ENCODE measurements at places on chromosomes 3 and 15.

- DNase-seq, result no peak
Observed at GRCh38 chr3:117252208-117252607, 542.6 kb downstream of the TUSC7 start.

DNA sequence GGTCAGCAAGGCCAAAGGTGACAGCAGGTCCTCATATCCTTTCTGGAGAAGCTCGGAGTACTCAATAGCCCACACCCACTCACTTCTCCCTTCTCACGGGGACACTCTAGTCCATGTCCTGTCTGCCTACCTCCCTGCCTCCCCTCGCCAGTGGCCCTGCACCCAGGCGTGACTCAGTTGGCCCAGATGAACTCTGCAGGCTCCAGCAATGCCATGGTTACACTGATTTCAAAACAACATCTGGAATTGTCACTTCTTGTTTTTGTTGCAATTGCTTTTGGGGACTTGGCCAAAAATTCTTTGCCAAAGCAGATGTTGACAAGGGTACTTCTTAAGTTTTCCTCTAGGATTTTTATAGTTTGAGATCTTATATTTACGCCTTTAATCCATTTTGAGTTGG, 13.0 kb downstream of the IL16 start:
- DNase-seq, result no peak

DNA sequence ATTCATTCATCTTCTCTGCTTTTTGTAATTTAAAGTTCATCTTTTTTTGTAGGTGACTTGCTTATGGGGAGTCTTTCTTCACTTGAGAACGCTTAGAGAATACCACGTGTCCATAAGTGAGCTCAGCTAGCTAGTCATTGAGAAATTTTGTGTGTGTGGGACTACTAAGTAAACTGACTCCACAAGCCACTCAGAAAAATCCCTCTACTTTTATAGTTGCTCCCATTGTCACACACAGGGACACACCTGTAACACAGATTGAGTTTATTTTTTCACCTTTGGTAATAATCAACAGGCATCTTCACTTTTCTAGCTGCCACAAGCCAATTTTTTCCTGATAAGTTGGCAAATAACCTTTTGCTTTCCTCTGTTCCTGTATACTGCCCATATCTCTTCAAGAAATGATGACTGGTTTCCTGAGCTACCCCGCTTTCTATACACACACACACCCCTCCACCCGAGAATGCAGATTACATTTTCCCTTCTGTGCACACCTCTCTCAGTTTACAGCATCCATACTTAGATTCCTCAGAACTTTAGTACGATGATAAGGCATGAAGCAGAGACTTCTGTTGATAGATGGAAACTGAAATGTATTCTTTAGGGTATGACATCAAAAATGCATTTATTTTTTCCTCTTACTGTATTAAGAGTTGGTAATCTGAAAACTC, 4.6 kb downstream of the TSC22D2 start:
- DNase-seq, result no peak

DNA sequence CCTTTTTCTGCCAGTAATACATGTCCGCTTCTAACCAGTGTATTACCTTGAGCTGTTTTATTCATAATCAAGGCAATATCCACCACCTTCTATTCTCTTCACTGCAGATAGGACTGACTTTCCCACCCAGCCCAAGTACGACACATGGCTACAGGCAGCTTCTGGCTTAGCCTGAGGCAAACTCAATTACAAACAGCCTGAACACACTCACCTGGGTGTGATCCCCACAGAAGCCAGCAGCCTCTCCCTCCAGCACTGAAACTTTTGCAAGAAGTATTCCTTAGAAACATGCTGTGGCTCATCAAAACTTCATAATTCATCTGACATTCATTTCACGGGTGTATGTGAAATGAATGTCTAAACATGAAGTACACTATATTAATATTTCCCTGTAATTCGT, 13.5 kb upstream of the KCNMB3 start:
- no peak for DNase-seq

DNA sequence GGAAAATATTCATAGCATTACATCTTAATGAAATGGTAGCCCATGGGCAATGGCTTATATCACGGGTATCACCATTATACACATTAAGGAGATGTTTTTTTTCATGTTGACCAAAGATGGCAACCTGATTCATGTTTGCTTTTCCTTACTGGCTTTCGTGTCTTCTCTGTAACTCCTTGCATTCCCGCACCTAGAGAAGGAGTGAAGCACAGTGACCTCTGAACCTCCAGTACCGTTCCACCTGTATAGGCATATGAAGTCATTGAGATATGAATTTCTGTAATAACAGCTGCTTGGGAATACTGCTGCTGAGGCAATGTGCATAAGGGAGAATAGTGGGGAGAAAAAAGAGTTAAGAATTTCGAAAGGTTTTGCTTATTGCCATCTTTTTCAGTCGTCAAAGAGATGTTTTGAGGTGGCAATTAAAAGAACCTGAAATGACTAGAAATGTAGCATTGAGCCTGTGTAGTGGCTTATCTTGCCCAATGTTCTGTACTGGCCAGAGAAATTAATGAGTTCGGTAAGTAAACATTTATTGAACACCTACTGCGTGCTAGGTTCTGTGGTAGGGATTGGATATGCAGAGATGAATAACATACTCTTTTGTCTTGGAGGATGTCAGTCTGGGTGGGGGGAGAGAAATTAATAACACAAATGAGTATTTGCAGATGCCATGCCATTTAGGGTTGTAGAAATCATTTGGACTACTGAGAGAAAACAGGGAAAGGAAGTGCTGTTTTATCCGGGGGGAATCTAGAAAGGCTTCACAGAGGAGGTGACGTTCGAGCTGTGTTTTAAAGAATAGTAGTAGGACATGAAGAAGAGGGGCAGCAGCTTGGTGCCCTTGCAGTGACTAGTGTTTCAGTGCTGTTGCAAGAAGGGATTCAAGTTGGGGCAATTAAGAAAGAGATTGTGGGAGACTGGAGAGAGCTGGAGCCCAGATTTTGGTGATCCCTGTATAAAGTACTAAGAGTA, 2.5 kb downstream of the FEM1B start:
- no peak for DNase-seq

GRCh38 chr15:99452728-99453636, 112.8 kb upstream of the MEF2A start:
- DNase-seq, result no peak

GRCh38 chr15:49712846-49713450, 92.1 kb downstream of the DTWD1 start:
- no peak for DNase-seq

DNA sequence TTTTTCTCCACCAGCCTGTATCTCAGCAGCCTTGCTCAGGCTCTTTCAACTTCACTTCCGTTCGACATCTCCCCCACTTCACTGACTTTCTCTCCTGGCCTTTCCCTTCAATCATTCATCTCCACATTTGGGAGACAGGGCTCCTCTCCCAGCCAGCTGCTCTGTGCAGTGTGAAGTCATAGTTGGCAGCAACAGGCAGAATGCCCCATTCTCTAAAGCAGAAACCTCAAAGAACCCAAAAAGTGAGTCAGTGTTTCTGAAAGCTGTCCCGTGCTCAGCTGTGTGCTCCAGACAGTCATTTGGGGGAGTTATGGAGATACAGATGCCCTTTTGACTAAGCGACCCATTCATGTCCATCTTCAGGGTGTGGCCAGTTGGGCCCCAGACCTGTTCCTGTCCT, 54.3 kb downstream of the NTRK3 start:
- DNase-seq, result no peak
